ENCODE measurements at places on chromosomes 1 and 21.

- DNase-seq: no peak
Observed at GRCh38 chr1:159957824-159958268, 3.8 kb upstream of the SLAMF9 start.

- no peak for DNase-seq
Observed at GRCh38 chr1:103056423-103056822, 51.9 kb downstream of the COL11A1 start.

DNA sequence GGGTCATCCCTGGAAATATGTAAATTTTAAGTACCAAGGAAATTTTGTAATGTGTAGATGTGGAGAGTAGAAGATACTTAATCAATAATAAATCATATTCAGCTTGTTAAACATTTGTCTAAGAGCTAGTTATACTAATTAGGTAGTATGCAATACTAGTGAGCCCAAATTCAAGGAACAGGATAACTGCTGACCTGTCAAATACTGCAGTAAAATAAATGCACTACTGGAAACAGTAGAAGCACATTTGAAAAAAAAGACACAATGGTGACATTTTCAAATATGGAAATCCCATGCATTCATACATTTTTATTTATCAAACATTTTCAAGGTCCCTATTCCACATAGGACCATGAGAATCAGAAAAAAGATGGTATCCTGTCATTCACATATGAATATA is 27.2 kb downstream of the EPRS1 start:
- DNase-seq: no peak

DNA sequence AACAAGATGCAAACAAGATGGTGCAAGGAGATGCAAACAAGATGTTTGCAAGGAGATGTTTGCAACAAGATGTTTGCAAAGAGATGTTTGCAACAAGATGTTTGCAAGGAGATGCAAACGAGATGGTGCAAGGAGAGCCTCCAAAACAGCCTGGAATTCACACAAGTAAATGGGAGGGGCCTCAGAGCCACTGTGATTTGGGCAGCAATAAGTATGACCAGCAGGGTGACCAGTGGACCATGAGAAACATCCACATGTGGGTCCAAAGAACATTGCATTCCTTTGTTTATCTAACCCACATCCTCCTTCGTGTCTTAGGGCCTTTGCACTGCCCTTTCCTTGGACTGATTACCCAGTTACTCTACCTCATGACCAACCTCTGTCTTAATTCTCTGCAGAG is 162.9 kb downstream of the PLPP3 start:
- DNase-seq: no peak

GRCh38 chr1:23609971-23610370 is 50.7 kb upstream of the ID3 start:
- DNase-seq: no peak

GRCh38 chr1:198391393-198392020 is 149.0 kb downstream of the ATP6V1G3 start:
- no peak for DNase-seq

- DNase-seq: no peak
Observed at GRCh38 chr1:167016100-167016750, 27.1 kb downstream of the MAEL start.

All from stimulated activated naive B cell treated with anti-CD40 and anti-IgM and Interleukin-4, amounts not matched to agents 10 μg/mL and 1 μg/mL and 100 μg/mL, for 72 hours (primary cell).